ENCODE measurements at places on chromosomes 3 and 15. TPM values are rescaled to one million over a fixed set of nuclear protein-coding genes. Genes with fewer than 3 reads are reported as not detected.

Gene TJP1
- 43.4 TPM for total RNA-seq

Gene CLSTN2
- under 0.01 TPM for total RNA-seq

Gene SLC24A5
- total RNA-seq = not detected

Gene RPS27L
- 64.7 TPM for total RNA-seq

Gene SOX2
- total RNA-seq = not detected

Gene SAMMSON
- not detected for total RNA-seq

Gene DUOX1
- not detected for total RNA-seq

Gene ATP13A5
- total RNA-seq = not detected

Gene PP2D1
- total RNA-seq = not detected

Gene GP9
- not detected for total RNA-seq

Gene CCR9
- not detected for total RNA-seq

Gene CASR
- total RNA-seq = not detected

Gene RBP2
- total RNA-seq = not detected

Gene GLDN
- total RNA-seq = under 0.01 TPM

Gene LRRC31
- total RNA-seq = not detected

Gene EPHA3
- 0.18 TPM for total RNA-seq

Gene ATP6V1A
- 98.0 TPM for total RNA-seq

Gene OR5K2
- total RNA-seq = not detected

Gene NCEH1
- 28.9 TPM for total RNA-seq

Gene CCR1
- not detected for total RNA-seq

Gene STRA6
- not detected for total RNA-seq

Gene USP8
- 61.7 TPM for total RNA-seq

Gene HESX1
- 0.36 TPM for total RNA-seq

Gene ARPP19
- total RNA-seq = 65.2 TPM

Gene ARRDC4
- 9.1 TPM for total RNA-seq

Gene SPATA12
- total RNA-seq = under 0.01 TPM

Gene MTHFS
- total RNA-seq = 8.3 TPM

Gene MESP2
- total RNA-seq = 0.28 TPM

Gene STRC
- not detected for total RNA-seq

Gene HHATL
- total RNA-seq = not detected

Gene PTPRG
- total RNA-seq = 31.0 TPM

Gene CDHR4
- total RNA-seq = not detected

Gene SCN10A
- total RNA-seq = not detected

Gene STAB1
- total RNA-seq = not detected

Gene PLAAT1
- 0.54 TPM for total RNA-seq

Gene NRROS
- total RNA-seq = not detected

Gene CPB1
- total RNA-seq = not detected

Gene WDR72
- not detected for total RNA-seq

Gene CYP11A1
- 0.28 TPM for total RNA-seq

Gene CCDC39
- total RNA-seq = not detected

Gene CIDEC
- total RNA-seq = not detected

Gene SCG3
- total RNA-seq = not detected

Gene LMAN1L
- total RNA-seq = not detected

Gene DNAJA4
- 0.18 TPM for total RNA-seq

Gene BNC1
- total RNA-seq = 0.54 TPM

Gene CCRL2
- 0.28 TPM for total RNA-seq

Gene KBTBD13
- not detected for total RNA-seq

Gene SLC22A13
- under 0.01 TPM for total RNA-seq

Gene CCR8
- total RNA-seq = not detected

Gene SST
- total RNA-seq = not detected

Gene EPB42
- total RNA-seq = not detected

Gene FNDC3B
- 128 TPM for total RNA-seq

Gene SATB1
- total RNA-seq = 5.3 TPM

Gene GREM1
- 848 TPM for total RNA-seq
